CD4-positive, alpha-beta T cell treated with Interleukin-6 at 100 ng/mL for 8 hours (primary cell): ENCODE measurements at places on chromosomes 4 and X.

DNA sequence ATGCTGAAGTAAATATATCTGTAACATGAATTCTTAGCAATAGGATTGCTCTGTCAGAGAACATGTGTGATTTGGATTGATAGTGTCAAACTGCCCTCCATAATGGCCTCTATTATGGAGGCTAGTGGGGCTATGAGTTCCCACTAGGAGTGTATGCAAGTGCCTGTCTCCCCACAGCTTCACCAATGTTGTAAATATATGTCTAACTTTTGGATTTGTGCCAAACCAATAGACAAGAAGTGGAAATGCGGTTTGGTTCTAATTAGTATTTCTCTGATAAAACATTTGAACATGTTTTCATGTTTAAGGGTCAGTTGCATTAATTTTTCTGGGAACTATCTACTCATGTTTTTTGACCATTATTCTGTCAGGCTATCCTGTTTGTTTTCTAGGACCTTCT lies 28.1 kb downstream of the GPAT3 start:
- DNase-seq = no peak

GRCh38 chrX:38732866-38733265 lies 68.4 kb upstream of the MID1IP1 start:
- no peak for DNase-seq

DNA sequence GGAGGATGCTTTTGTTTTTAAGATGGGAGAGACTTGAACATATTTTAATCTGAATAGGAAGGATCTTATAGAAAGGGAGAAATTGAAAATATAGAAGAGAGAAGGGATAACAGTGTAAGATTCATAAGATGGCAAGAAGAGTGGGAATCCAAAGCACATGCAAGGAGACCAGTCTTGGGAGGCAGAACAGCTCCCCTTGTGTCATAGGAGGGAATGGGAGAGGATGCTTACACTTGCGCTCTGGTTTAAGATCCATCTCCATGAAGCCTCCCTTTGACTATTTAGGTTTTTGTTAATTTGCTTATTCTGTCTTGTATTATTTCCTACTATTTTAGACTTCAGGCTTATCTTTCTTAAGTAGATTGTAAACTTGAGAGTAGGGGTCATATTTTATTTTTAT lies 42.7 kb downstream of the KIF4A start:
- no peak for DNase-seq

DNA sequence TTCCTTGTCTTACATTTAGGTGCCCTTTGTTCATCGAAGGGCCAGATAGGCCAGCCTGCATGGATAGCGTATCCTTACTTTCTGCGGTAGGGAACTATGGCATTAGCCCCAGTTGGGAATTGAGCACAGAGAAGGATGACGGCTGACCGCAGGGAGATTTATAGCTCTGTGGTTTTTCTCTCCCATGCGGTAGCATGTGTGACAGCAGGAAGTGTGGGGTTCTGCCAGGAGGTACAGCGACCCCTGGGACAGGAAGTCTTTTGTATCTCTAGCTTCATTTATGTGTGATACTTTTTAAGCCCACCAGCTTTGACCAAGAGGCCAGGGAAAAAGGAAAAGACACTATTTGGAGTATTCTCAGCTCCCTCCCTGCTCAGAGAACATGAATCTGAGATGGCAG lies 33.1 kb downstream of the GAB3 start:
- peak; percentile 20 for DNase-seq

DNA sequence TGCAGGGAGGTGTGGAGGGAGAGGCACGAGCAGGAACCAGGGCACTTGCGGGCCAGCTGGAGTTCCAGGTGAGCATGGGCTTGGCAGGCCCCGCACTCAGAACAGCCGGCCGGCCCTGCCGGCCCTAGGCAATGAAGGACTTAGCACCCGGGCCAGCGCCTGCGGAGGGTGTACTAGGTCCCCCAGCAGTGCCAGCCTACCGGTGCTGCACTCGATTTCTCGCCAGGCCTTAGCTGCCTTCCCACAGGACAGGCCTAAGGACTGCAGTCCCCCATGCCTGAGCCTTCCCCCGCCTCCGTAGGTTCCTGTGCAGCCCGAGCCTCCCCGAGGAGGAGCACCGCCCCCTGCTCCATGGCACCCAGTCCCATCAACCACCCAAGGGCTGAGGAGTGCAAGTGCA lies 18.0 kb upstream of the NFKB1 start:
- DNase-seq = no peak

DNA sequence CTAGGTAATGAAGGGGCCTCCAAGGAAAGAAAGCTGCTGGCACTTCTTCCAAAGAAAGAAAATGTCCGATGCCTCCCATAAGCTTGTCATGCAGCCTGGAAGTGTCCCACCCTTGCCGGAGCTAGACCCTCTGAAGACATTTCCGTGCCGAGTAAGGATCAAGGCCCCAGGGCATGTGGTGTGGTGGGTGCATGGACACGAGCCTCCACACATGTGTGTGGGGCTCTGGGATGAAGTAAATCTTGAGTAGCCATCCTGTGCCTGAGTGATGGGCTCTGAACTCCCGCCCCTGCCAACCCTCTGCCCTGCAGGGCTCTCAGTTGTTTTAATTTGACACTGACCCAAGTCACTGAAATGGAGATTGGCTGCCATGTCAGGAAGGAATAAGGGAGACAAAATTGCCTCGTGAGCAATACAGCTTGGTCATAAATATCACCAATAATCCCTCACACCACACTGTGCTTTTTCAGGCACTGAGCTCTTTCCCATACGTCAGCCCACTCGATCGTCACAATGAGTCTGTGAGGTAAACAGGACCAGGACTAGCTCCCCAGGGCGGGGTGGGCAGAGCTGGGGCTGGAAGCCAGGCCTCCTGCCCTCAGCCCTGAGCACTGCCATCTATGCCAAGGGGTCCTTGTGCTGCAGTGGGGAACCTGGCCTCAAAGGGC lies 24.6 kb downstream of the CNGA2 start:
- DNase-seq = no peak

- no peak for DNase-seq
Observed at GRCh38 chr4:163556650-163557391, 62.3 kb downstream of the TMA16 start.

GRCh38 chrX:130594453-130594916 lies 192.7 kb downstream of the RBMX2 start:
- DNase-seq = no peak

DNA sequence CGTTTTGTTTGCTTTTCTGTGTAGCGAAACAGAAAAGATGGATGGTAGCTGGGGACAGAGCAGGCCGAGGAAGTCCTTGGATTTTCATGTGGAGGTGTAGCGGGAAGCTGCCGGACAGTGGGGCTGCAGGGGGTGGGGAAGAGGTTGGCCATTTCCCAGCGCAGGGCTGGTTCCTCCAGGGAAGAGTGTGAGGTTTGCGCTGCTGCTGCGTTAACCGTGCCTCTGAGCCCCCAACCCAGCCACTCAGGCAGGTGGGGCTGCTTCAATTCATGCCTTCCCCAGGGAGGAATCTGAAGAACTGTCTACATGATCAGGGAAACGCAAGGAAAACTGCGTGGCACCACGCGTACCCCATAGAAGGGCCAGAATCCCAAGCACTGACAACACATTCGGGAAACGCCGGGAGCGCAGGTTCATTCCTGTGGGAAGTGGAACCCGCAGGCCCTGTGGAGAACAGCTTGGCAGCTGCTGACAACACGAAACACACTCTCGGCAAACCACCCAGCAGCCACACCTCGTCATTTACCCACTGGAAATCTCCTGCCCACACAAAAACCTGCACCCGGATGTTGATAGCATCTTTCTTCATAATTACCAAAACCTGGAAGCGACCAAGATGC lies 57.7 kb downstream of the PCGF3 start:
- DNase-seq = no peak

DNA sequence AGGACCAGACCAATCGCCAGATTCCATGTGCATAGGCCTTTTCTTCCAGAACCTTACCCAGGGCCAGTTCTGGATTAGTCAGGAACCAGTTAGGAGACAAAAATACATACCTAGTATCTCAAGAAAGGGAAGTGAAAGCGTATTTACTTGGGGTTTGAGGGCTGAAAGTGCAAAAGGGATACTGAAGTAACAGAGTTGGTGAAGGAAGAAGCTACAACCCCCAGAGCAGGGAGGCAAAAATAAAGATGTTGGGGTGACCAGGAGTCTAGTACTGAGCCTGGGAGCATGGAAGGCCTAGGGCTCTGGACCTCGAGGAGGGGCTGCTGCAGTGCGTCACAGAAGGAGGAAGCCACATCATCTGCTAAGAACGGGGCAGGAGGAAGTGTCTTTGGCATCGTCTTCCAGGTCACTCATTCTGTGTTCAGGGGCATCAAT lies 38.3 kb downstream of the TKTL1 start:
- no peak for DNase-seq

- DNase-seq = no peak
Observed at GRCh38 chr4:163622379-163623035, 128.0 kb downstream of the TMA16 start.

DNA sequence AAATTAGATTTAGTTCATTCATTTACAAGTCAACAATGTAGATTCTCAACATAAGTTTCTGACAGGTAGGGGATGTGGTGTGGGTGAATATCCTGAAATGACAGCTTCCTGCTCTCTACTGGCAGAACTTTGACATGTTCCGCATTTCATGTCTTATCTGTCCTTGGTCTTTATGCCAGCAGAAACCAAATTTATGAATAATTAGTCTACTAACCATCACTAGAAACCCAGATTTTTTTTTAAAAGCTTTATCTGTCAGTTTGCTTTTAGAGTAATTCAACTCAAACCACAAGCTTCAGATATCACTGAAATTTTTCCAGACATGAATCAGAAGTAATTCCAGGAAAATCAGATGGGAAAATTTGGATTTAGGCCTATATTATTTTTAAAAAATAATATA lies 17.9 kb downstream of the COQ2 start:
- DNase-seq = peak; percentile 20

- no peak for DNase-seq
Observed at GRCh38 chr4:184283659-184284335, 66.1 kb upstream of the ENPP6 start.

GRCh38 chr4:151021637-151022334 lies 6.7 kb upstream of the LRBA start:
- no peak for DNase-seq

- no peak for DNase-seq
Observed at GRCh38 chrX:123186801-123187200, 2.7 kb downstream of the GRIA3 start.

- no peak for DNase-seq
Observed at GRCh38 chr4:59712470-59712869, 1487.7 kb upstream of the ADGRL3 start.

- peak; percentile 64 for DNase-seq
Observed at GRCh38 chrX:102651242-102652011, at the start of gene GPRASP1. Gene GPRASP1 (plus strand): TSS chrX:102651483. CDS start chrX:102653914, 2,431 bp downstream.

DNA sequence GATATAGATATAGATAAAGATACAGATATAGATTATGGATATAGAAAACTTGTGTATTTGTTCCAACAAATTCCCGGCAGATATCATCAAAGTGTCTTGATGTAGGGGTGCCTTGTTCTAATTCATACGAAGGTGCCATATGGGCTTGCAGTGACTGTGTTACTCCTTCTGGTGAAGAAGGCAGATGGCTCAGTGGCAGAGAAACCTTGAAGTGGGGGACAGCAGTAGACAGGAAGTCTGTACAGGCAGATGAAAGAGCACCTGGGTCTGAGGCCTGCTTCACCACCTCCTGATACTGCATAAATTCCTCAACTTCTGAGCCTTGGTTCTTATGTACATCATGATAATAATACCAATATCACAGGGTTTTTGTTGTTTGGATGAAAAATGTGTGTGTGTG lies 179.5 kb upstream of the GATB start:
- DNase-seq = peak; percentile 32

DNA sequence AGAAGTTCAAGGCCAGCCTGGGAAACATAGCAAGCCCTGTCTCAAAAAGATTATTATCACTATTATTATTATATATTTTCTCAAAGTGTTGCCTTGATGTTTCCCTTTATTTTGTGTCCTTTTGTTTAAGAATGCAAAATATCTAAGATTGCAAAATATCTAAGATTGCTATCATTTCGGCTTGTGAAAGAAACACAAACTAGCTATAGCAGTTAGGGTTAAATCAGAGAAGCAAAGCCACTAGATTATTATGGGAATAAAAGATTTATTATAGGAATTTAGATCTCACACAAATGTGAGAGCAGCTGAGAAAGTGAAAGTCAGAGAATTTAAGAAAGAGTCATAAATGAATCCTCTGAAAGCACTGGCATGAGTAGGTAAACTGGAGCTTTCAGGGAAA lies 18.0 kb upstream of the TMEM184C start:
- DNase-seq = no peak

GRCh38 chr4:151315212-151315886 lies 10.1 kb downstream of the SH3D19 start:
- DNase-seq = no peak

GRCh38 chr4:59938166-59938565 lies 1262.0 kb upstream of the ADGRL3 start:
- no peak for DNase-seq

GRCh38 chr4:129014566-129015509 lies 78.5 kb downstream of the SCLT1 start:
- no peak for DNase-seq

- no peak for DNase-seq
Observed at GRCh38 chr4:71446479-71447081, 107.8 kb downstream of the SLC4A4 start.

DNA sequence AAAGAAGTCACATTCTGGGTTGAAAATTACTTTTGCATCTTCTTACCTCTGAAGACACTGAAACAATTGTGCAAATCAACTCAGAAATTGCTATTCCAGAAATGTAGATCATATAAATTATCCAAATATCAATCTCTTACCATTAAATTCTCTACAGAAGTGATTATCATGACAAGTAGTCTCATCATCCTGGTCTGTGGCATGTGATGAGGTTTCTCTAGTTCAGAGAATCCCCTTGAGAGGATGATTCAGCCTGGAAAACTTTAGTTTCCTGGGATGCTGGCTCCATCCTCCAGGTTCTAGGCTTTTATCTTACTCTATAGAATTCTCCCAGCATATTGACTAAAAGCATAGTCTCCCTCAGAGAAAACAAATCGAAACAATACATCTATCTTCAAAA lies 76.2 kb upstream of the S100G start:
- DNase-seq = no peak

- no peak for DNase-seq
Observed at GRCh38 chr4:14888790-14889572, 113.3 kb upstream of the CPEB2 start.

- DNase-seq = no peak
Observed at GRCh38 chr4:82645936-82646565, 84.3 kb upstream of the TMEM150C start.

DNA sequence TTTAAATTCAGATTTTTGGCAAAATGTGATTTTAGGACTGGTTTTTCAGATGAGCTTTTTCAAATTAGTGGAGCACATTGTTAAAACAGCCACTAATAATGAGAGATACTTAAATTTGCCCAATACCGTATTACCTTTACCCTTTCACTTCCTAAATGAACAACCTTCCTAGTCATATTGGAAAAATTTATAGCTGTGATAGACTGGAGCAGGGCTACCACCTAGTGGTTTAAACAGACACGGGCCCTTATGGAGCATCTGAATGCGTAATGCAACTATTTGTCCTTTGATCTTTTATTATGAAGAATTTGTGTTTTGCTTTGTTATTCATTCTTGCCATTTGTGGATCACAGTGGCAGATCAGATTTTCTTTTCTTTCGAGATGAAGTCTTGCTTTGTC lies 72.7 kb downstream of the KDM6A start:
- no peak for DNase-seq

- DNase-seq = no peak
Observed at GRCh38 chrX:6708041-6708440, 173.1 kb upstream of the VCX3A start.

GRCh38 chrX:153819384-153820040 lies 10.8 kb downstream of the PDZD4 start:
- DNase-seq = no peak
